ENCODE measurements at places on chromosomes 11 and 22.

DNA sequence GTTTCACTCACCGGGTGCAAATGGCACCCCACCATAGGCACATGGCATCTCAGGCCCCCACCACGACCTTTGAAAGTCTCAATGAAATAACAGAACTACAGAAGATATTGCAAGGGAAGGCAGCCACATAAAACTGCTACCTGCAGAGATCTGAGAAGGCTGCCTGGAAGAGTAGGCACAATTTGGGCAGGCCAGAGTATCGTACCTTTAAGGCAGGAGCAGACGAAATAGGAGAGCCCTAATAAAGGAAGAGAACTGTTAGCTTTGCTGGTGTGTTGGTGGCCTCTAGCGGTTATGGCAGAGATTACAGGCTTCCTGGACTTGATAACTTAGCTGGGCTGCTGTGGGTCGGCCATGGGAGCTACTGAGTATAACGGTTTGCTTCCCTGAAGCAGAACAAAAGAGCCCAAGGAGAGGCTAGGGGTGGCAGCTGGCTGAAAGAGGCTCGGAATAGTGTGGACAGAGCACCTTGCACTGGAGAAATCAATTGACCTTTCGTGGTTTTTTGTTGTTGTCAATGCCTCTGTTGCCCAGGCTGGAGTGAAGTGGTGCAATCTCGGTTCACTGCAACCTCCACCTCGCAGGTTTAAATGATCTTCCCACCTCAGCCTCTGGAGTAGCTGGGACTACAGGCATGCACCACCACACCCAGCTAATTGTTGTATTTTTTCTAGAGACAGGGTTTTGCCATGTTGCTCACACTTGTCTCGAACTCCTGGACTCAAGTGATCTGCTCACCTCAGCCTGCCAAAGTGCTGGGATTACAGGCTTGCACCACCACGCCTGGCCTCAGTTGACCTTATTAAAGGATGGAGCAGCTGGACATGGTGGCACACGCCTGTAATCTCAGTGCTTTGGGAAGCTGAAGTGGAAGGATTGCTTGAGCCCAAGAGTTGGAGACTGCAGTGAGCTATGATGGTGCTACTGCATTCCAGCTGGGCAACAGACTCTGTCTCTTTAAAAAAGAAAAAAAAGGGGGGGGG is 4.8 kb downstream of the SDF2L1 start:
- DNase-seq = no peak

GRCh38 chr11:69041516-69041915 is 7.2 kb upstream of the TPCN2 start:
- DNase-seq = no peak

- DNase-seq = no peak
Observed at GRCh38 chr11:30282289-30282631, 40.6 kb upstream of the ARL14EP start.

GRCh38 chr22:17907748-17908051 is 116.7 kb downstream of the MICAL3 start:
- no peak for DNase-seq

- no peak for DNase-seq
Observed at GRCh38 chr22:31962387-31963125, 18.2 kb downstream of the YWHAH start.

- DNase-seq = no peak
Observed at GRCh38 chr11:119652907-119653659, 75.9 kb downstream of the NECTIN1 start.

- peak; percentile 64 for DNase-seq
Observed at GRCh38 chr11:65662799-65663638, at the start of gene RELA. TSS of gene RELA (minus strand) at chr11:65662916. CDS start at chr11:65662832, 84 bp downstream.

DNA sequence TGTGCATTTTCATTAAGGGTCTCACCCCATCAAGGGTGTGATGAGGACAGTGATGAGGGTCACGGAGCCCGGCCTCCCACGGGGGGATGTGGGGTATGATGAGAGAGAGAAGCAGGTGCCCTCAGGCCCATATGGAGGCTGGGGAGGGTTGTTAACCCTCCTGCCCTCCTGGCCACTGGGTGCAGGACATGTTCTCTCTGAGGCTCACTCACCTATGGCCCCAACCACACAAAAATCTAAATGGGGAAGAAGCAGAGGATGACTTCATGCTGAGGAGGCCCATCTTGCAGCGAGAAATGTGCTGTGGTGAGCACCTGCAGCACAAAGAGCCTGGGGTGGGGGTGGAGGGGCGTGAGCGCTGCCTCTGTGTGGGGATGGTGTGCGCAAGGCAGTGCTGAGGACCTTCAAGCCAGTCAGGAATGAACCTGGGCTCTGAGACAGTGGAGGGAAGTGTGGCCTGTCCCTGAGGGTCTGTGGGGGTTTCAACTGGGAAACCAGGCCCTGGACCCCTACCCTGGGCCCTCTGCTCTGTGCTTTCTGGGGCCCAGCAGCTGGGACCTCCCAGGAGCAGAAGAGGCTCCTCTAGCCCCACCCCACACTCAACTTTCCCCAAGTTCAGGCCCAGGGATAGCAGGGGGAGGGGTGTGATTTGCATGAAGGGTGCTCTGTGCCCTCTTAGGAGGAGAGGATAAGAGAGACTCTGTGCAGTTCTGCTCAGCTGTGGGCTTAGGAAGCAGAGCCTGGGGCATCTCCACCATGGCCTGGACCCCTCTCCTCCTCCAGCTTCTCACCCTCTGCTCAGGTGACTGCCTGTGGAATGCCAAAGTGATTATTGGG is 43.0 kb upstream of the TOP3B start:
- DNase-seq = no peak

GRCh38 chr11:73493956-73494598 is 103.8 kb downstream of the FAM168A start:
- no peak for DNase-seq

DNA sequence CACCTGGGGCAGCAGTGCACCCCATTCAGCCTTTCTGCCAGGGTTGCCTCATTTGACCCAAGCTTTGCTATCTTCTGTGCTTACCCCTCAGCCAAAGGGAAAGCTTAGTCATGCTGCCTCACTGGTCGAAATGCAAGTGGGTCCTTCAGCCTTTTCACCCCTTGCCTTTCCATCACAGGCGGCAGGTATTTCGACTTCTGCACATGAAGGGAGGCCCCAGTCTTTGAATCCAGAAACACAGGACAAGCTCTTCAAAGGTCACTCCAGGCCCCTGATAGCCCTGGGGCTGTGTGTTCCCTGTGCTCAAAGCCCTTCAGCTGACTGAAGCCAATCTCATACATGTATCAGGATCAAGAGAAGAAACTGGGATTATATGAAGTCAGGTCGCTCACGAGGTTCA is 129.7 kb downstream of the SNX19 start:
- no peak for DNase-seq

GRCh38 chr11:68655406-68655805 is 28.9 kb upstream of the GAL start:
- no peak for DNase-seq

- no peak for DNase-seq
Observed at GRCh38 chr11:16153951-16154350, 202.4 kb downstream of the SOX6 start.

DNA sequence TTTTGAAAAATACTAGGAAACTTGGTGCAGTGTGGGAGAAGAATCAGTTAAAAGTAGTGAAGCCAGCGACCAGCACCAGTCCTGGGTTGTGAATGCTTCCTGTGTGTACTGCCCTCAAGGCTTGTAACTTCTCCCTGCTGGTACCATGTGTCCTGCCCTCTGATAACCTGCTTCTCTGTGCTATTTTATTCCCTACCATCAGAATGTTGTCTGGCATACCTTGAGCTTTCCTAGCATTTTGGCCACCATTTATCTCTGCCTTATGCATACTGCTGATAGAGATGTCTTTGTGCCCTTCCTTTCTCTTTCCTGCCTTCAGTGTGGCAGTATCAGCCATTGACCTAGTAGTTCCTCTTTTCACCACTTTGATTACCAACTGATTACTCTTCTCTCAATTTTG is 2.0 kb downstream of the GTF2H1 start:
- DNase-seq = no peak

DNA sequence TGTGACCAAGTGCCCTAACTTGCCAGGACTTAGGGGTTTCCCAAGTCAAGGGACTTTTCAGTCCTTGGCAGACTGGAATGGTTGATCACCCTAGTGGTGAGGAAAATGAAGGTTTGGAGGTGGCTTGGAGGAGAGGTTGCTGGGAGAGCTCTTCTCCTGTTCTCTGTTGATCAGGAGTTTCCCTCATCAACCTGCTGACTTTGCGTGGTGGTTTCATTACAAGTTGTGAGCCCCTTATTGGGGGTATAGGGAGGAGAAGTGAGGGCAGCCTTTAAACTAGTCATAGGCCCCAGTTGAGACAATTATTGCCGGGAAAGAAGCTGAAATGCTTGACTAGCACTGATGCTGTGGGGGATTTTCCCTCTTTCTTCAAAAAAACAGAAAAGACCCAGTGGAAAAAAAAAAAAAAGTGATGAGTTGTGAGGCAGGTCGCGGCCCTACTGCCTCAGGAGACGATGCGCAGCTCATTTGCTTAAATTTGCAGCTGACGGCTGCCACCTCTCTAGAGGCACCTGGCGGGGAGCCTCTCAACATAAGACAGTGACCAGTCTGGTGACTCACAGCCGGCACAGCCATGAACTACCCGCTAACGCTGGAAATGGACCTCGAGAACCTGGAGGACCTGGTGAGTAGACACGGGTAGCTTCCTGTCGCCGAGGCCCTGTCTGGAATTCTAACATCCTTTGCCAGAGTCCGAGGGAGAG is at the start of gene CXCR5:
TSS of gene CXCR5 (plus strand) at position 525 of the 704 bp plus-strand sequence. CDS start at position 575, 50 bp downstream.
- DNase-seq = no peak
